ENCODE measurements at places on chromosomes 2 and 18.

GRCh38 chr2:80169811-80170594 lies 134.5 kb downstream of the LRRTM1 start:
- no peak for DNase-seq

DNA sequence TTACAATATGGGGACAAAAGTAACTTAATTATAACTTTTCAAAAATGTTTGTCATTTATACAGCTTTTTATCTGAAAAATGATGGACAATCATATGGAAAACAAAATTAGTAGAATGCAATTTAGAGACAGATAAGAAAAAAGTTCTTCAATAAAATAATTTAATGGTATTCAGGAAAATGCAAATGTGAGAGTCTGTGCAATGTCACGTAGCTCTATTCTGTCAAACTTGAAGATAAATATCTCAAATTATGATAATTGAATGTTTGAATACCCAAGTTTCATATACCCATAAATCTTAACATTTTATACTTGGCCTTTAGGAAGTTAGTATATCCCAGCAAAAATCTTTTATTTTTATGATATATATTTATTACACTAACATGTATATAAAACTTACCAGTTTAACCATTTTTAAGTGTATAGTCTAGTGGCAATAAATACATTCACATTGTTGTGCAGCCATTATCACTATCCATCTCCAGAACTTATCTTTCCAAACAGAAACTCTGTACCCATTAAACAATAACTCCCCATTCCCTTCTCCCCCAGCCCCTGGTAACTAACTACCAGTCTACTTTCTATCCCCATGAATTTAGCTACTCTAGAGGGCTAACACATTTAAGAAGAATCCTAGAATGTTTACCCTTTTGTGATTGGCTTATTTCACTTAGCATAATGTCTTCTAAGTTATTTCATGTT lies 311.5 kb downstream of the SOCS6 start:
- no peak for DNase-seq

DNA sequence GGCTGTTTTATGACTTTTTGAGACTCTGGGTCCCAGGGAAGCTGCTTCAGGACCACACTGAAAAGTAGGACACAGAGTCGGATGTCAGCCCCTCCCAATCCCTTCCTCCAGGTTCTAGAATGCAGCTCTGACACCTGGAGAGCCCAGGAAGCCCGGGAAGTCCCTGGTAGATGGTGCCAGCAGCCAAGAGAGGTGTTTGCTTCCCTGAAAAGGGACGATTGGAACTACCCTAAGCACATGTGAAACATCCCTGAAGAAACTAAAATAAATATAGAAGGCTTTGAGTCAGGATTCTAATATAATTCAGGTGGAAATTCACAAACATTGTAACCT lies 163.2 kb upstream of the CYRIA start:
- DNase-seq: no peak

GRCh38 chr2:31138037-31138962 lies at the start of gene GALNT14:
TSS of gene GALNT14 (minus strand) at chr2:31138440. CDS start at chr2:31138086, 354 bp downstream.
- peak; percentile 74 for DNase-seq

DNA sequence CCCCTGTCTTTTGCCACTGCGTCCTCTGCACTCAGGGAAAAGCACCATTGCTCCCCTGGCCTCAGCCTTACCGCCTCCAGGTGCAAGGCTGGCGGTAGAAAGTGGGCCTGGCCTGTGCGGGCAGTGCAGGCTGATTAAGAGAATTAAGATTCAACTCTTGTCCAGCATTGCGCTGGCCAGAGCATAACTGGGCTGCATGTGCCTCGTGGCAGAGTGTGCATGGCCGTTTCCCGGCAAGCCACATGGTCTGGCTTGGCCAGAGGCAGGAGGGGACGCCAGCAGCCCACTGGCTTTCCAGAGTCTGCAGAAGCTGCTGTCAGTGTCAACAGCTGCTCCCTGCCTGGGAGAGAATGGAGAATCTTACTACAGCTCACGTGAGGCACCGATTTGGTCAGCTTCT lies 12.3 kb downstream of the NTSR2 start:
- no peak for DNase-seq

GRCh38 chr2:1318366-1319009 lies 94.8 kb upstream of the TPO start:
- DNase-seq: no peak

GRCh38 chr18:56952026-56952425 lies 194.9 kb upstream of the BOD1L2 start:
- no peak for DNase-seq

DNA sequence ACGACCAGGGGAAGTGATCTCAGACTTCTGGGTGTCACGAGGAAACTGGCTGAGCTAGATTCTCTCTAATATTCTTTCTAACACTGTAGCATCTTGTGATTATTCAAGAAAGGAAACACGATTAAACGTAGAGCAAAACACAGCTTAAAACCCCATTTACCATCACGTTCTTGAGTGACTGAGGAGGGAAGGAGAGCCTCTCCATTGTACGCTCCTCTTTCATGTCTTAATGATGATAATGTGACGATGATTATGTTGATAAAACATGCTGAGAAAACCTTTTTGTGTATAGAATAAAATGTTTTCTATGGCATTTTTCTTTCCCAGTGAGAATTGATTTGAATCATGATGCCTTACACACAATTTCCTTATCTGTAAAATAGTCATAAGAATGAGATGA lies 705.6 kb upstream of the ID2 start:
- no peak for DNase-seq

DNA sequence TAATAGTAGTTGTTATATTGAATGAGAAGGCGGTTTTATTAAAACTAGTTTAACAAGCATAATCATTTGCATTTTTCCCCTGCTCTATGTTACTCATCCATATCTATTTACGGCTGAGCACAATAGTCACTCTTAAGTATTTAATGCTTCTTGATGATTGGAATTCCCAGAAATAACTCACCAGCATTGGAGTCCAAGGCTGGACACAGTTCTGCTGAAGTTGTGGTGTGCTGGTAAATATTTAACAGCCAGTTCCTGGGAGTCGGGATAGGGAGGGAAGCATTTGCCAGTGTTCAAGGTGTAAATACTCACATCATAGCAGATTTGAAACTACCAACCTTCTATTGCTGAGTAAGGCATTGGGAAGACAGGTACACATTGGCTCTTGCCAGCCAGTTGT lies 315.1 kb downstream of the MTX2 start:
- DNase-seq: no peak

GRCh38 chr2:123916531-123916930 lies 108.6 kb upstream of the CNTNAP5 start:
- DNase-seq: no peak

DNA sequence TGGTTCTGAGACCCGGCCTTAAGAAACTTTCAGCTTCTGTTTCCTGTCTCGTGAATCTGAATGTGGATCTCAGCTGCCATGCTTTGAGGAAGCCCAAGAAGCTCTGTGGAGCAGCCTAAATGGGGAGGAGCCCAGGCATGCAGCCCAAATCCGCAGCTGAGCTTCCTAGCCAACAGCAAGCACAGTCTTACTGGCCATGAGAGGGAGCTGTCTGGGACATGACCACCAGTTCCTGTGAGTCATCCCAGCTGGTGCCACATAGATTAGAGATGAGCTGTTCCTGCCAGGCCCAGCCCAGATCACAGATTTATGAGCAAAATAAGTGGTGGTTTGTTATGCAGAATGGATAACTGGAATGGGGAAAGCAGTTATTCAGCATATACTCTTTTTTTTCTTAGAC lies 224.4 kb upstream of the APCDD1 start:
- DNase-seq: peak; percentile 37

DNA sequence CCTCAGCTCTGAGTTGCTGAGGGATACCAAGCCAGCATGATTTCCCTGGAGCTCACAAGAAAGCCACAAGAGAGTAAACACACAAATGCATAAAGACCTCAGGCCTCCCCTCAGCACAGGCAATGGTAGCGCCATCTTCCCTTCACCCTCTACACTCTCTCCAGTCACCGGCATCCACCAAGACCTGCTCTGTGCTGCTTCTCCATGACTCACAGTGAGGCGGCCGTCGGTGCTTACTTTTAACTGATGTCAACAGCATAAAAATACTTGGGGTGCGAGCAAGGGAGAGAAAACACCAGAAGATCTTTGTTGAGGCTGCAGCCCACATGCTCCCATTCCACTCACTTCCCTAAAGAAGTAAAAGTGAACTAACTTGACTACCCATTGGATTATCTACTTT lies 46.7 kb downstream of the L3MBTL4 start:
- DNase-seq: no peak

- DNase-seq: peak; percentile 4
Observed at GRCh38 chr2:80499095-80499494, 194.5 kb upstream of the LRRTM1 start.

GRCh38 chr2:55668956-55669355 lies 24.7 kb downstream of the PNPT1 start:
- DNase-seq: no peak

Measured in activated CD4-positive, alpha-beta T cell treated with anti-CD3 and anti-CD28 coated beads for 36 hours (primary cell).